Transverse colon (tissue), 4 donors: ENCODE measurements at places on chromosomes 5 and 9. TPM values are rescaled to one million over a fixed set of nuclear protein-coding genes. Genes with fewer than 3 reads are reported as not detected.

C9orf50 gene
- not detected for total RNA-seq

MEF2C gene
- 58.0 TPM for total RNA-seq

BNC2 gene
- total RNA-seq, result 20.5 TPM

DNA sequence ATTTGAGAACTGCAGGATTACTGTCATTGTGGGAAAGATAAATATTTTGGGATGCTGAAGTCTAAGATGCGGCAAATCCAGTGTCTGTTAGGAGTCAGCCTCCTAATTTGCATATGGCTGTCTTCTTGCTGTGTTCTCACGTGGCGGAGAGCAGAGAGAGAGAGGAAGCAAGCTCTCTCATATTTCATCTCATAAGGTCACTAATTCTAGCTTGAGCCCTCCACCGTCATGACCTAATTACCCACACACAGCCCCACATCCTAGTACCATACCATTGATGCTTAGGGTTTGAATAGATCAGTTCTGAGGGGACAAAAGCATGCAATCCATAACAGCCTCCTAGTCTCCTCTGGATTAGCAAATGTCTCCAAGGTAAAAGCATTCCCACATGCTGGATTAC is 124.5 kb downstream of the CDH12 start:
- H3K4me3 ChIP-seq, result no peak overlapping the region
- no peaks in the 10 kb centered on the region for H3K4me1 ChIP-seq
- H3K27me3 ChIP-seq, result no peaks in the 10 kb centered on the region
- no peaks in the 10 kb centered on the region for H3K36me3 ChIP-seq
- no peak overlapping the region for H3K27ac ChIP-seq

GRCh38 chr9:135136991-135137832 is 49.7 kb downstream of the OLFM1 start:
- no peak for DNase-seq
- no peak overlapping the region for H3K27ac ChIP-seq
- no peaks in the 10 kb centered on the region for H3K36me3 ChIP-seq
- H3K4me3 ChIP-seq, result no peak overlapping the region
- H3K27me3 ChIP-seq, result peaks cover 8% of the 10 kb centered on the region

DNA sequence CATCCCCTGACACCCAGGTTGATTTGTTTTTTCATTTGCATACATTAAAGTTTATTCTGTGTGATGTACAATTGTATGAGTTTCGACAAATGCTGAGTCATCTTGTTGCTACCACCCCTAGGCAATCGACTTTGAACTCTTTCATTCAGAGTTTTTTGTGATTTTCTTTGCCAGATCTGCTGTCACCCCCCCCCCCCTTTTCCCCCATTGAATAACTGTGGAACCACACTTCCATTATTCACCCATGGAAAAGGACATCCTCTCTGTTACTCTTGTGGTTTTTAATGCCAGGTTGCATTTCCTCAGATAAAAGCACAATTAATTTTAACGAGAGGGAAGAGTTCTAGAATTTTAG is 13.7 kb upstream of the FAM120AOS start:
- no peaks in the 10 kb centered on the region for H3K36me3 ChIP-seq
- DNase-seq, result no peak
- peak overlapping the region; percentile 88 for H3K27ac ChIP-seq
- H3K27me3 ChIP-seq, result no peaks in the 10 kb centered on the region

- H3K27me3 ChIP-seq, result no peaks in the 10 kb centered on the region
- no peaks in the 10 kb centered on the region for H3K4me1 ChIP-seq
- H3K36me3 ChIP-seq, result no peaks in the 10 kb centered on the region
- H3K4me3 ChIP-seq, result no peak overlapping the region
- H3K27ac ChIP-seq, result peak overlapping the region; percentile 42
Measured at GRCh38 chr5:100889165-100889743, 13.8 kb downstream of the ST8SIA4 start.

DNA sequence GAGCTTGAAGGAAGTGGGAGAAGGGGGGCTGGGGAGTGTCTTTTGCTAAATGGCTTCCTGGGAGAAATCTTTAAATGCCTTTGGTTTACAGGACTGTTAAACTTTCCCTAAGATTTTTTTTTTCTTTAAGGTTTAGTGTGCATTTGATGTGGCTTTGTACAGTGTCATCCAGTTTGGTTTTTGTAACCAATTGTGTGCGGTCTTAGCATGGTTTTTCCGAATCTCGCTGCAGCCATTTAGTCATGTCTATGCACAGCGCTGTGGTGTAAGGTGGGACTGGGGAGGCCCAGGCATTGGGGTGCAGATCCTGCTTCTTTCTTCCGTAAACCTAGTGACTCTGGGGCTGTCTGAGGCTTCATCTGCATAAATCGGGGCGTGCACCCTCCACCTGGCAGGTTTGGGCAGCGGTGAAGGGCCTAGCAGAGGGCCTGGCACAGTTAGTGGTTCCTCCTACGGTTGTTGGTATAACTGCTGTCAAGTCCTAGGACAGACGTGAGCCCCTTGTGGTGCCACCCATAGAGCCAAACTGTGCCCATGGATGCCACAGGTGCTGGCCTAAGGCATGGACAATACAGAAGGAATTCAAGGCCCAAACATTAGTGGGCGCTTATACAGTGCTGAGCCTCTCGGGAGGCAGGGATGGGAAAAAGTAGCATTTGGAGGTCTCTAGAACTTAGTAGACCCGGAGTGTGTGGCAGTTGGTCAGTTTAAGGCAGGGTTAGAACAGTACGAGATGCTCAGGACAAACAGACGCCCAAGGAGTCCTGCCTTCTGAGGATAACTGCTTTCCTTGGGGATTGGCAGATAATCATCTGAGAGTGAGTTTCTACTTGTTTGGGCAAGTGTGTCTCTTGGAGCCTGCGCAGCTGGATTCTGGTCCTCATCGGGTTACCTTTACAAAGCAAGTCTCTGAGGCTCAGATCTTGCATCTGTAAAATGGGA is 1.5 kb downstream of the PRRC2B start:
- no peaks in the 10 kb centered on the region for H3K27me3 ChIP-seq
- peak; percentile 73 for DNase-seq
- no peaks in the 10 kb centered on the region for H3K36me3 ChIP-seq
- peak overlapping the region; percentile 81 for H3K4me3 ChIP-seq

DNA sequence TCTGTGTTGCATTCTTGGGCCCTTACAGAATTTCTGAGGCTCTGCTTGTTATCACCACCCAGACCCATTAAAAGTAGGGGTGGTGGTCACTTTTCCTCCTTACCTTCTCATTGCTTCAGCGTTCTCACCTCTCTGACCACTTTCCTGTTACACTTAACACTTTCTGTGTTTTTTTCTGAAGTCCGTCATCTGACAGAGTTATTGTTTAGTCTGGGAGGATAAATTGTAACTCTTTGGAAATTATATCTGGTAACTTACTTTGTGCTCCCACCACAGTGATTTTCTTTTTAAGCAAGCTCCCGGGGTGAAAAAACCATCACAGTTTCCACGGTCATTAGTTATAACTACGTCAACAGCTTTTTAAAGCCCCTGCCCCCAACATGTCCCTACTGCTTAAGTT is 211.2 kb upstream of the OTULINL start:
- no peaks in the 10 kb centered on the region for H3K27me3 ChIP-seq
- no peak overlapping the region for H3K27ac ChIP-seq
- no peaks in the 10 kb centered on the region for H3K4me1 ChIP-seq
- no peaks in the 10 kb centered on the region for H3K36me3 ChIP-seq
- H3K4me3 ChIP-seq, result no peak overlapping the region

- H3K4me1 ChIP-seq, result no peaks in the 10 kb centered on the region
- H3K27me3 ChIP-seq, result no peaks in the 10 kb centered on the region
- H3K27ac ChIP-seq, result no peak overlapping the region
- no peak for DNase-seq
- H3K36me3 ChIP-seq, result no peaks in the 10 kb centered on the region
Measured at GRCh38 chr9:128877852-128878251, 3.9 kb downstream of the KYAT1 start.

DNA sequence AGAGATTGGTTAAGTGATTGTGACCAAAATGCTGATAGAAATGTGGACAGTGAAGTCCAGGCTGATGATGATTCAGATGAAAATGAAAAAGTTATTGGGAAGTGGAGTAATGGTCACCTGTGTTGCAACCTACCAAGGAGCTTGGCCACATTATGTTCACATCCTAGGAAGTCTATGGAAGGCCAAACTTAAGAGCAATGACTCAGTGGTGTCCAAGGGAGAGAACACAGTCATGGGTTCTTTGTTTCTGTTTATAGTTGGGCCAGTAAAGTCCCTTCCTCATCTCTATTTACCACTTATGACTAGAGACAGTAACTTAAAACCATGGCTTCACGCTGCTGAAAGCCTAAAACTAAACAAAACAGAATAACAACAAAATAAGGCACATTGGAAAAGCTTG is 555.3 kb upstream of the DAB2 start:
- no peaks in the 10 kb centered on the region for H3K27me3 ChIP-seq
- H3K4me1 ChIP-seq, result no peaks in the 10 kb centered on the region
- H3K4me3 ChIP-seq, result no peak overlapping the region
- no peak overlapping the region for H3K27ac ChIP-seq
- no peaks in the 10 kb centered on the region for H3K36me3 ChIP-seq

GRCh38 chr5:118752969-118753368 is 235.4 kb downstream of the DTWD2 start:
- no peaks in the 10 kb centered on the region for H3K36me3 ChIP-seq
- H3K27me3 ChIP-seq, result no peaks in the 10 kb centered on the region
- no peak for DNase-seq
- H3K4me1 ChIP-seq, result no peaks in the 10 kb centered on the region
- no peak overlapping the region for H3K4me3 ChIP-seq

- DNase-seq, result no peak
- H3K27ac ChIP-seq, result no peak overlapping the region
- H3K36me3 ChIP-seq, result no peaks in the 10 kb centered on the region
- H3K27me3 ChIP-seq, result no peaks in the 10 kb centered on the region
Measured at GRCh38 chr5:103272377-103272776, 13.8 kb downstream of the MACIR start.

GRCh38 chr5:157479166-157479565 is 19.2 kb downstream of the NIPAL4 start:
- peak overlapping the region; percentile 81 for H3K27ac ChIP-seq
- no peaks in the 10 kb centered on the region for H3K27me3 ChIP-seq
- DNase-seq, result no peak
- peaks cover 8% of the 10 kb centered on the region for H3K4me1 ChIP-seq
- H3K4me3 ChIP-seq, result no peak overlapping the region
- H3K36me3 ChIP-seq, result no peaks in the 10 kb centered on the region

- peak overlapping the region; percentile 83 for H3K27ac ChIP-seq
- no peaks in the 10 kb centered on the region for H3K36me3 ChIP-seq
- H3K4me1 ChIP-seq, result peaks cover 45% of the 10 kb centered on the region
- no peak overlapping the region for H3K4me3 ChIP-seq
Measured at GRCh38 chr5:127959152-127959764, 124.3 kb upstream of the SLC12A2 start.

DNA sequence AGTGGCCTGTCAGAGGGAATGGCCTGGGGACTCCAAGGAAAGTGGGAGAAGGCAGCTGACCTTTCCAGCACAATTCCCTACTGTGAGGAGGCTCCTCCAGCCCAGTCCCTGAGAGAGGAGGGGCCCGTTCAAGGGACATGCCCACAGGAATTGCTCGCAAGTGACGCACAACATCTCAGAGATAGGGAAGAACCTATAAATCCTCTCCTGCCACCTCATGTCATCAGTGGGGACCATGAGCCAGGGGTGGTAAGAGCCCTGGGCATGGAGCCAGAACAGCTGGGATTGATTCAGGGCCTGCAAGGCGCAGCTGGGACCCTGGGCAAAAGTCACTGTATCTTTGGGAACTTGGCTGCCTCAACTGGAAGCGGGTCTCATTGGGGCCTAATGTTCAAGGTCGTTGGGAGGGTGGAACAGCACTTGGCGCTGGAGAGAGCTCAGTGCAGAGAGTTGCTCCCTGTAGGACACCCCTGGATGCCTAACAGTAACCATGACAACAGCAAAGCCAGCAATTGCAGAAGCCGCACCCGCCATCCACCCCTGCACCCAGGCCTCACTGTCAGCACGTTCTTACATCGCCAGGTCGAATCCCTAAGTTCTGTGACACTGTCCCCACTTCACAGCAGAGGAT is 41.3 kb upstream of the ORM1 start:
- no peak overlapping the region for H3K4me3 ChIP-seq
- H3K27ac ChIP-seq, result no peak overlapping the region
- no peaks in the 10 kb centered on the region for H3K36me3 ChIP-seq
